ENCODE measurements at places on chromosomes 12 and 14. TPM values are rescaled to one million over a fixed set of nuclear protein-coding genes. Genes with fewer than 3 reads are reported as not detected.

Gene LRTM2
- not detected for total RNA-seq

- DNase-seq: no peak
Measured at GRCh38 chr12:76489737-76490136, 69.8 kb downstream of the OSBPL8 start.

DNA sequence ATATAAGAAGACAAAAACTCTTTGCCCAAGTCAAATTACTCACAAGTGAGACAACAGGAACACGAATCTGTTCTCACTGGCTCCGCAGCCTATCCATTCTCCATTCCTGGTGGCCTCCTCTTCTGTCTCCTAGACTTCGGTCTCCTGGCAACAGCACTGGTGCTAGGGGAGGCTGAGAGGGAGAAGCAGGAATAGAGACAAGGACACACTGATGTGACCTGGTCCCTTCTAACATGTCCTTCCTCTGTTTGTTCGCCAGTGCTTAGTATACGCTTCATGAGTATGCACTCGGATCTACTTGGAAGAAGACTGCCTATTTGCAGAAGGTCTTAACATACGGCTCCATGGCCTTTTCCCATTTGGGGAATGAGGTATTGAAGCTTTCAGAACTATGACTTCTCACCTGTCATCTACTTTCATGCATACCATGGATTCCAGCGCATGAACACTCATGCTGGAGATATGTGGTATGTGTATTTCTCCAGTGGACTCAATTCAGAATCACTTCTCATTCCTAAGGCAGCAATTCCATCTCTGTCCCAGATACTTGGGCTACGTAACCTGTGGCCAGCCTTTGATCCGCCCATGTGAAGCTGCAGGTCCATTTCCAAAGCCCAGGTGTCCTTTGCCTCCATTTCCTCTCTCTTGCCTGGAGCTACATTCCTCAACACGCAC, 33.9 kb downstream of the BHLHE41 start:
- no peak for DNase-seq

Gene SYNDIG1L
- total RNA-seq: not detected

Gene DDN
- total RNA-seq: 0.48 TPM

DNA sequence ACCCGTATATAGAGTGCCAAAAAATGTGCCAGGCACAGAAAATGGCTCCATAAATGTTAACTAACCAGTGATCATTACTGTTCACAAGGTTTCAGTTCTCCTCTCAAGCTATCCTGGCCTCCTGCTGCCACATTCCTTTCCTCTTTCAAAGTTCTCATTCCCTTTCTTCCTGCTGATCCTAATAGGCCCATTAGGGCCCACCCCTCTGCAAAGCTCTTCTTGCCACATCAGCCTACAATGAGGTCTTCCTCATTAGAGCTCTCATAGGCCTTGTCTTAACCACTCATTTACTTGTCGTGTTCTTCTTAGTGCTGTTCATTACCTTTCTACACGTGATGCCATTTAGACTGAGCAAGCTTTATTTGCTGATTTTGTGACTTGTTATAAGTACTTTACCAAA, 40.5 kb downstream of the RPS29 start:
- no peak for DNase-seq

DNA sequence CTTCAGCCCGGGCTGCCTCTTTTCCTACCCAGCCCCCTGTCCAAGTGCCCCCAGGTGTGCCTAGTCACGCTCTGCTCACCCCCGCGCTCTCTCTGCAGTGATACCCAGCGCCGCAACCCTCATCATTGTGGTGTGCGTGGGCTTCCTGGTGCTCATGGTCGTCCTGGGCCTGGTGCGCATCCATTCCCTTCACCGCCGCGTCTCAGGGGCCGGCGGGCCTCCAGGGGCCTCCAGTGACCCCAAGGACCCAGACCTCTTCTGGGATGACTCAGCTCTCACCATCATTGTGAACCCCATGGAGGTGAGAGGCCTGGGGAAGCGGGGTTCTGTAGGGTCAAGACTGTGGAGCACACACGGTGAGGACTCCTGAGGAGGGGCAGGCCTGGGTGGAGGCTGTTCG, 27.2 kb downstream of the CLSTN3 start:
- no peak for DNase-seq

Gene CLEC4D
- total RNA-seq: not detected

DNA sequence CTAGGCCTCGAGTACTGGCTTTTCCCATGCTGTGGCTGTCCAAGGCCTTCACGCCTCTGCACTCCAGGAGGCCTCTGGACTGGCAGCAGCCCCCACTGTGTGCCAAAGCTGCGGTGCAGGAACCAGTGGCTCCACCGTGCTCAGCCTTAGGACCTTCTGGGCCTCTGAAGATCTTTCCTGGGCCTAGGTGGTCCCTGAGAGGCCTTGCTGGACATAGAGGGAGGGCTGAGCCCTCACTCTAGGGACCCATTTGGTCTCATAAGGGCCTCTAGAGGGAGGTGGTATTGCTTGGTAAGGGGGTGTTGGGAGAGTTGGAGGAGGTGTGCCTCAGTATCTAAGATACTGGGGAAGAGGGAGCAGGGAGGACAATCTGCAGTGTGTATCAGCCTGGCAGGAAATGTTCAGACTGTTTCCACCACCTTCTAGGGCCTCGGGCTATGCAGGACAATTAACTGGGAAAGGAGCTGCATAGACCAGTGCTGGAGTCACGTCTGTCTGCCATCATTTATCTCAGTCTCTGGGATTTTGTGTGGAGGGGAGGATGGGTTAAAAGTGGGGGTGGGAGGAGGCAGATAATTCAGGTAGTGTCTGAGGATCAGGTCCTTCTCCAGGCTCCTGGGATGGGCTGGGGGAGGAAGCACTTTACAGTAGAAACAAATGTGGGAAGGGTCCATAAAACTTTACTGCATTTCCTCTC, 2.9 kb downstream of the HOXC5 start:
- DNase-seq: no peak

DNA sequence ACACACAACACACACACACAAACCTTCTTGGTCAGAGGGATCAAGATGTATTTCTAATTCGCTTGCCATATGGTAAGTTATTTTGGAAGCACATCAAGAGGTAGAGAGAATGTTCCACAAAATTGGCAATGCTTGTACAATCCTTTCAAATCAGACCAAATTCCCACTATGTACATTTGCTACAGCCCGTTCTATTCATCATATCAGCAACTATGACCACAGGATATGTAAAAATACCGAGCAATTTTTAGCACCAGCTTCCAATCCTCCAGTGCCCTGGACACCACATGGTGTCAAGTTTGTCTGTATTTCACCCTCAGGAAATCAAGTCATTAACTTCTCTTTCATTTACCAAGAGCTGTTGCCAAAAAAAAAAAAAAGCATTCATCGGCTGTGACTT, 21.2 kb downstream of the TBX5 start:
- no peak for DNase-seq

DNA sequence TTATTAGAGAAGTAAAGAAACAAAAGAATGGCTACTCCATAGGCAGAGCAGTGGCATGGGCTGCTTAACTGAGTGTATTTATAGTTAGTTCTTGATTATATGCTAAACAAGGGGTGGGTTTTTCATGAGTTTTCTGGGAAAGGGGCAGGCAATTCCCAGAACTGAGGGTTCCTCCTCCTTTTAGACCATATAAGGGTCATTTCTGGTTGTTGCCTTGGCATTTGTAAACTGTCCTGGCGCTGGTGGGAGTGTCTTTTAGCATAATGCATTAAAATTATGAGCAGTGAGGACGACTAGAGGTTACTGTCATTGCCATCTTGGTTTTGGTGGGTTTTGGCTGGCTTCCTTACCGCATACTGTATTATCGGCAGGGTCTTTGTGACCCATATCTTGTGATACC, 40.1 kb downstream of the CCDC60 start:
- no peak for DNase-seq

GRCh38 chr14:30054201-30054600, 126.6 kb upstream of the PRKD1 start:
- DNase-seq: no peak

DNA sequence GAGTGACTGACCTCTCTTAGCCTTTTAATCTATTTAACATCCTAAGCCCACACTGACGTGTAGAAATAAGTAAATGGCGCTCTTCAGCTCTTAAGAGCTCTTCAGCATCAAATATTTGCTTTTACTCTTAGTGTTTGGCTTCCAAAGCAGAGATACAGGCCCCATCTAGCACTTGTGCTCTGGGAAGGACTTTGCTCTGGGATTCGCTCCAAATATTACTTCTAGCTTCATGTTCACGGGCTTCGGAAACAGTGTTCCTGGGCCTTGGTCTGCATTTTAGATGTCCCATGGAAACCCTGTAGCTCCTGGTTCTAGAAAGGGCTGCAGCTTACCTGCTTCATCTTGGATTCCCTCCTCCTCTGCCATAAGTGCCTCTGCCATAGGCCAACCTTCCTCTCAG, 2.7 kb upstream of the NKX2-8 start:
- DNase-seq: no peak

Gene SYCP3
- 2.9 TPM for total RNA-seq

DNA sequence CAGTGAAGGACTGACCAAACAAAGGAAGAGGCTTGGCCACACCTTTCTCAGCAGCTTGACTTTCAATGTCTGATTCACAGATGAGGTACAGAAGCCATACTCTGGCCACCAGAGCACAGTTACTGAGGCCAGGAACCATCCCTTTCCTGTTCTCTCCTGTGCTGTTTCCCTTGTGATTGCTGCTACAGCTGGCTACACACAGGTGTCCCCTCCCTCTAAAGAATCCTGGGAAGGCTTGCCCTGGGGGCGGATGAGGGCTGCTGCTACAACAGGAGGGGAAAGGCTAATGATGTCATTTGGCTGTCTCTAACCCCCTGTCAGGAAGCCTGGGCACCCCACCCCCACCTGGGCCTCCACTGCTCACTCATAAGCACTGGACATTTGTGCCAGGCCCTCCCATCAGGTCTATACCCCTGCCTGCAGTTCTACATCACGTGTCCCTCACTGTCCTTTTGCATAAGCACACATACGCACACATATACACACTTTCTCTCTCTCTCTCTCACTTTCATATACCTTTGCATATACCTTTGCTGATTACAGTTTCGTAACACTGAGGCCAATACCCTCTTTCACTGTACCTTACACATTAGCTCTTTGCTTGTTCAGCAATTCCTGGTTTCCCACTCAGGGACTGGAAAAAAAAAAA, 41.4 kb downstream of the PRPF40B start:
- DNase-seq: no peak

DNA sequence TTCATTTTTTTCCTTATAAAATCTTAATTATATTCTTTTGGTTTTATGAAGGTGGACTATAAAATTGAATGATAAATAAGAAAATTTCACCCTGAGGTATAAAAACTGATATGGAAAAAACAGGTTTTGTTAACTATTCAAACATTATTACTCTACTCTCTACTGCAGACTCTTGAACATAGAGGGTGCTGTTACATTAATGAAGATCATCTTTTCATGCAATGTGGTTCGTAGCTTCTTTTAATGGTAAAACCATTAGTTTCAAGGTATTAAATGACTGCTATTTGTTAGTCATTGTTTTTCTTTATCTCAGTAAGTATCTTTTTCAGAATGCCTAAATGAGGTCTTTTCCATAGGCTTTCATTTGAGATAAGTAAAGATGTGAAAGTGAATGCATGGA, 510.4 kb downstream of the SLC16A7 start:
- DNase-seq: no peak

Gene MYF5
- not detected for total RNA-seq

Gene CAPZA3
- total RNA-seq: not detected

DNA sequence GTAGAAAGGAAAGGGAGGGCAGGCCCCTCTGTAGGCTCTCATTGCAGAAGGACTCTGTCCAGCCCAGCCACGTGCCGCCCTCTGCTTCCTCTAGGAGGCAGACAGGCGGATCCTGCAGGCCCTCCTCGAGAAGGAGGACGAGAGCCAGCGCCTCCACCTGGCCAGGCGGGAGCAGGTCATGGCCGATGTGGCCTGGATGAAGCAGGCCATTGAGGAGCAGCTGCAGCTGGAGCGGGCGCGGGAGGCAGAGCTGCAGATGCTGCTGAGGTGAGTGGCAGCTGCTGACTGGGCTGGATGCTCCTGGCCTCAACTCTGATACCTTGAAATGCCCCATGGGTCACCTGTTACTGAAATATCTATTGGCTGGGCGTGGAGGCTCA, 10.9 kb downstream of the TCHP start:
- no peak for DNase-seq
